ENCODE measurements at places on chromosomes 1 and 21.
A peak's percentile ranks its signal among the peaks of the same experiment; 100 is the strongest.

DNA sequence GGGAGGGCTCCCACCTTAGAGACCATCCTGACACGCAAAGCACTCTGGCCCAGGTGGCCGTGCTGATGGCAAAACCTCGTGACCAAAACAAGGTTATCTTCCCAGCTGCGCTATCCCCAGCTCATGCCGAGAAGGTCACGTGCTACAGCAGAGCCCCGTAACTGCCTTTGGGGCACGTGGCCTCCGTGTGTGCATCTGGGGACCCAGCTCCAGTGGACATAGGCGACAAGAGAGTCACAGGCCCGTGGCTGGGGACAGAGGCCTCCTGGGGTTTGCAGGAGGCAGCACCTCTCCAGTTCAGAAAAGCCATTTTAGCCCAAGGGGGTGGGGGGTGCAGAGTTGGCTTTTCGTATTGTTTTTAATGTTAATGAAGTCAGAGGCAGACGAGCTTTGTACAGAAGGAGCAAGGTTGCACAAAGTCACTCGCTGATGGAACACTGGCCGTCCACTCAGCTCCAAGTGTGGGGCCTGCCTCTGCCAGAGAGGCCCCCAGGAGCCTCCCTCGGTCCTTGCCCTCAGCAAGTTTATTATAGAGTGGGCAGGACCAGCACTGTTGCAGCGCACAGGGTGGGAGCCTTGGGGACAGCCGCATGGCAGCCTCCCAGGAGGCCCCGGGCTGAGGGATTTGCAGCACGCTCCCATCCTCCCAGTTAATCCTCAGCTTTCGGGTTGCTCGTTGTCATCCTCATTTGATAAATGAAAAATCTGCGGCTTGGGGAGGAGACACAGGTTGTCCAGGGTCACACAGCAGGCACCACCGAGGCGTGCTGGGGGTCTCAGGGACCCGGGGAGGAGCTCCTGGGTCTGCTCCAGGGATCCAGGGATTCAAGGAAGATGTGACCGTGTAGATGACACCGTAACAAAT lies 8.0 kb upstream of the PDE9A start:
- no peak for DNase-seq

- no peak for DNase-seq
Observed at GRCh38 chr21:26064506-26064905, 106.1 kb downstream of the APP start.

DNA sequence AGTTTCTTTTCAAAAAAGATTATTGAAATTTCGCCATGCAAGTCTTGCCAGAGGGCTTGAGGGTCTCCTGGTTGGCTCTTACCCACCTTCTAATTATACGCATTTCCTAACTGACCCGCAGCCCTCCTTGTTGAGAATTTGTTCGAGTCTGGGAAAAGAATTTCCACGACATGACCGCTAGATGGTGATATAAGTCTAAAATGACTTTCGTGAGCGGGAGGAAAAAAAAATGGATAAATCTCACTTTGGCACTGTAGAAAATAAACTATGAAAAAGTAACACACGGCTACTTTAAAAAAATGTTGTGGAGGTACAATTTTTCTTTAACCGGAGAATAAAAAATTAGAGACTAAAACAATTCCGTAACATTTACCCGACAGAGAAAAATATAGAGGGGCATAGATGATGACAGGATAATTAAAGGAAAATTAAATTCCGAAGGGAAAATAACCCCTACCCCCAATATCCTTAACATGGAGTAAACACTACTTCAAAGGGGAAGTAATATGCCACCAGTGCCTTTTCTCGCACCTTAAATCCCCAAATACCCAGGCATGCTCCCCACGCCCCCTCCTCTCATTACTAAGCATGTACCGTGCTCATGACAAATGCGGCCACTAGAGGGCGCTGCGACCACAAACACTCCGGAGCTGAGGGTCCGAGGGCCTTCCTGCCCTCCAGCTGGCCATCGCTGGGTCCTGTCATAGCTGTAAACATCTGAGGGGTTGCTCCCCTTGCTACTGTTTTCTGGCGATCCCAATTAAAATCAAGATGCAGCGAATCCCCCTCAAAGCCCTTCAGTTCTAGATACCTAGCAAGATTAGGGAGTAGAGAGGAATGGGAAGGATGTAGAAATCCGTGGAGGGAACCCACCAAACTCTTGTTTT lies 266.9 kb downstream of the ASTN1 start:
- DNase-seq, result peak; percentile 62

DNA sequence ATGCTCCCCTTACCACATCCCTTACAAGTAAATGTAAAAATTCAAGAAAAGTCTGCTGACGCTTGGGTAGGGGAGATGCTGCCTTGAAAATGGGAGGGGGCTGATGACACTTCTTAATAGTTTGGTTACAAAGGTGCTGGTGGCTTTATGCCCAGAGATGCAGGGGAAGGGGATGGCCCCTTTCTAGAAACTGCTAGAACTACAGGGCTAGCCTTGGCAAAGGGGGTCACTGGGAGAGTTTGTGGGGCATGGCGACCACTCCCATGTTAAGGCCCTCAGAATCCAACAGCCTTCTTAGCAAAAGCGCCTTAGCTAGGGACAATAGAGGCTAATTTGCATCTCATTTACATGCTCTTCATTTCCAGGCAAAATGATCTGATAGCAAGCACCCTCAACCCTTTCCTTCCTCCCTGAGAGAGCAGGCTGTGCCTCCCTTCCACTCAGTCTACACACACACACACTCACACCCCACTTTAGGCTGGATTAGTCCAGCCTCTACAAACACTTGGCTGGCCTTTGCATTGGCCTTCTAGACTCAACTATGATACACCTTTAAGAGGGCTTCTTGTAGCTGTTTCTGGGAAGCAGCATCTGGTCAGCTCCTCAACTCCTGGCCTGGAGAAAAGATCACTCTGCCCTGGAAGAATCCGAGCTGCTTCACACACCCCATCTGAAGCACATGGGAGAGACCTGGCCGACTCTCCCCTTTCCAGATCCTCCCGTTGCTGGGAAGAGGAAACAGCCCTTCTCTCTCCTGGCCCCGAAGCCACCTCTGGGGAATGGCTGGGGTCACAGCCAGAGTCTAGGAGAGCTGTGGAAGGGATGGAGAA lies 1.7 kb downstream of the SEMA6C start:
- no peak for DNase-seq

DNA sequence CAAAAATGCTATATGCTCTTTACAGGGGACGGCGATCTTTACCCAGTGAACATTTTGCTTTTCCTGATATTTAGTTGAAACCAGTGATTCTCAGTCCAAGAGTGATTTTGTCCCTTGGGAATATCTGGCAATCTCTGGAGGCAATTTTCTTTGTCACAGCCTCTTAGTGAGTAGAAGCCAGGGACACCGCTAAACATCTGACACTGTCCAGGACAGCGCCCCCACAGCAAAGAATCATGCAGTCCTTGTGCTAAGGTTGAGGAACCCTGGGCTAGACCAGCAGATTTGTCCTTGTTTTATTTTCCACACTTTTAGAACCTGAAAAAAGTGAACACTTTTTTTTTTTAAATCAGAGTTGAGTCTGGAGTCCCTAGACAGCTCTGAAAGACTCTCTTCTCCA lies 13.1 kb downstream of the EVA1C start:
- no peak for DNase-seq
